ENCODE measurements at places on chromosomes 1 and 21.

GRCh38 chr21:37339552-37339939 lies 27.0 kb upstream of the DYRK1A start:
- DNase-seq = no peak

GRCh38 chr1:67639361-67639760 lies 45.6 kb upstream of the GADD45A start:
- no peak for DNase-seq

DNA sequence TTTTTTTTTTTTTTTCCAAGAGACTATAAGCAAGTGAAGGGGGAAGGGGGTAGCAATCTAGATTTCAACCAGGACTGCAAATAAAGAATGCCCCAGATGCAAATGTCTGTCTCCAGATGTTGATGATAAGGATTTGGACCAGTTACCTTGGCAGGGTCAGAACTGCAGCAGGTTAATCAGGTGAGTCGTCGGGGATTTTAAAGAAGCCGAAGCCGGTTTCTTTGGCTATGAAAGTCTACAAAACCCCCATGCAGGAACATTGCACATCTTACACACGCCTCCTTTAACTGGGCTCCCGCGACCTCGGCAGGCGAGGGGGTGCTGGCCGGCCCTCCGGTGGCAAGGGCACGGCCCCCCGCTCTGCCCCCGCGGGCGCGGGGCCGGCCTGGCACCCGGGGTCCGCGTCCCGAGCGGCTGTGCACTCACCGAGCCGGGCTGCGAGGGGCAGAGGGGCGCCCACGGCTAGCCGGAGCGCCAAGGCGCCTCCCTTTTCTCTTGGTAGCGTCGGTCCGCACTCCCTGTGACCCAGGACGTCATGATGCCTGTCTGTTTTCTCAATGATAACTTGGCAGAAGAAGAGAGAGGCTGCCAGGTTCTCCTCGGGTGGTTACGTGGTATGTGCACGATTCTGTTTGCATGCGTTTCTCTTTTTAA lies 366.3 kb upstream of the ESRRG start:
- peak; percentile 53 for DNase-seq

GRCh38 chr21:39332175-39332574 lies 16.7 kb downstream of the HMGN1 start:
- no peak for DNase-seq

GRCh38 chr1:109919303-109919702 lies 8.7 kb downstream of the CSF1 start:
- no peak for DNase-seq

DNA sequence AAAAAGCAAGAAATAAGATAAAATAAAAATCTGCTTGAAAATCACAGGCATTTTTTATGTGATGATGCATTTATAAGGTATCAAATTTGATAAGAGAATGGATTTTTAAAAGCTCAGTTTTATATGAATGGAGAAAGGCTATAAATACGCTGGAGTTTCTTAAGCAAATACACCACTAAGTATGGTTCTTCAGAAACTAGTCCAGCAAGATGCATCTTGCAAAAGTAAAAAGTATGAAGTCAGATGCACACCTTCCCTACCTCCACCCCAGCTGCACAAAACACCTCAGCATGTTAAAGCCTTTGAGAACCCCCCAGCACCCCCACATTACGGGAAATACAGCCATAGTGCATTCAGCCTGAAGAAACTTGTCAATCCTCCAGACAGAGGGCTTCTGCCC lies 143.1 kb upstream of the PROX1 start:
- DNase-seq = no peak

DNA sequence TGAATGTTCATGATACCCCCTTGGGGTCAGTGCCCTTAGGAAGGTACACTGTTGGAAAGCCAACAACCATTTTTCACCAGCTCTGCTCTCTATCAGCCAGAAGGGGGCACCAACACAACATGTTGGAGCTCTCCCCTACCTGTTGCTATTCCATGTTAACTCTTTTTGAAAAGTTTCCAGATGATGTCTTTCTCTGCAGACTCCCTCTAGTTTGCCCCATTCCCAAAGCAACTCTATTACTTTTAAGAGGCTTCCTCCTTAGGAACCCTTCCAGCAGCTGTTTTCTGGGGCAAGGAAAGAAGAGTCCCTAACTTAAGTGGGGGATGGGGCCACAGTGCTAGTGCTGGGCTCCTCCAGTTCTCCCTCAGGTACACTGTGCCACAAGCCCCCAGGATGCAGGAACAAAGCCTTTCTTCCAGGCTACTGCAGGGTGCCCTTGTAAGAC lies 22.9 kb upstream of the NDC1 start:
- no peak for DNase-seq

DNA sequence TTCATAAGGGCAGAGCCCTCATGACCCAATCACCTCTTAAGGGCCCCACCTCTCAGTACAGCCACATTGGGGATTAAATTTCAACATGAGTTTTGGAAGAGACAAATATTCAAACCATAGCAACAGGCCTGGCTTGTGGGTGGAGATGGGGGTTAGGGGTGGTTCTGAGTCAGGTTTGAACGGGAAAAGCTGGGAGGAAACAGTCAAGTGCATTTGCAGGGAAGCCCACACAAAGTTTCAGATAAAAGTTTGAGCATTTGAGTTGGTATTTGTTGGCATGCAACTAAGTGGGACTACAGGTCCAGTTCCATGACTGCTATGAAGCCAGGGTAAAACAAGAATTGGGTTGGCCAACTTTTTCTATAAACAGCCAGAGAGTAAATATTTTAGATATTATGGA lies 21.0 kb upstream of the PADI2 start:
- DNase-seq = no peak

- no peak for DNase-seq
Measured at GRCh38 chr1:231959225-231959884, 332.8 kb downstream of the DISC1 start.

DNA sequence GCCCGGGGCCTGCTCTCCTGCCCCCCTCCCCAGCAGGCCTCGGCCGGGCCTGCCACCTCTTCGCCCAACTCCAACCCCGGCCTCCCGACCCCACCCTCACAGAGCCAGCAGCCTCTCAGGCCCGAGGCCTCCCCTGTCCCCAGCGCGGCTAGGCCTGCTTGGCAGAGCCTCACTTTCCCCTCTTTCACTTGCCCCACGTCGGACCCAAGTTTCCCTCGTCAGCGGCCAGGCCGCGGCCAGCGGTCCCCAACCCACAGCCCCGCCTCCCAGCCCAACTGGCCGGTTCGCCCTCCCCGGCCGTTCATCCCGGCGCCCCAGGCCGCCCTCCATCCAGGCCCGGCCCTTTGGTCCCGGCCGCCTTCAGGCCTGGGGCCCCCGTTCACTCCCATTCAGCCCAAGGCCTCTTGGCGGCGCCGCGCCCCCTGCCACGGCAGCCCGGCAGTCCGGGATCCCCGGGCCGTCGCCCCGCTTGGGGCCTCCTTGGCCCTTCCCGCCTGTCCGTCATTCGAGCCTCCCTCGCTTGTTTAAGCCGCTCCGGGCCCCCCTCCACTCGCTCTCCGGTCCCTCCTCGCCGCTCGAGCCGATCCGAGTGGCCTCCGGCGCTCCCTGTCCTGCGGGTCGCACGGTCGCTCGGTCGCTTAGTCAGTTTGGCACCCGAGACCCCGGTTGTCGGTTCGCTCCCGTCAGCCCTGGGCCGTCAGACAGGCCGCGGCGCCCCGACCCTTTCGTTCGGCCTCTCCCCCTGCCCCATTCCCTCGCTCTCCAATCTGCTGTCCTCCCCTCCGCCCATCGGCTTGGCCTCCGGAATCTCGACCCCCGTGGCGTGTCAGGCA lies 1.4 kb downstream of the LRRC41 start:
- no peak for DNase-seq

DNA sequence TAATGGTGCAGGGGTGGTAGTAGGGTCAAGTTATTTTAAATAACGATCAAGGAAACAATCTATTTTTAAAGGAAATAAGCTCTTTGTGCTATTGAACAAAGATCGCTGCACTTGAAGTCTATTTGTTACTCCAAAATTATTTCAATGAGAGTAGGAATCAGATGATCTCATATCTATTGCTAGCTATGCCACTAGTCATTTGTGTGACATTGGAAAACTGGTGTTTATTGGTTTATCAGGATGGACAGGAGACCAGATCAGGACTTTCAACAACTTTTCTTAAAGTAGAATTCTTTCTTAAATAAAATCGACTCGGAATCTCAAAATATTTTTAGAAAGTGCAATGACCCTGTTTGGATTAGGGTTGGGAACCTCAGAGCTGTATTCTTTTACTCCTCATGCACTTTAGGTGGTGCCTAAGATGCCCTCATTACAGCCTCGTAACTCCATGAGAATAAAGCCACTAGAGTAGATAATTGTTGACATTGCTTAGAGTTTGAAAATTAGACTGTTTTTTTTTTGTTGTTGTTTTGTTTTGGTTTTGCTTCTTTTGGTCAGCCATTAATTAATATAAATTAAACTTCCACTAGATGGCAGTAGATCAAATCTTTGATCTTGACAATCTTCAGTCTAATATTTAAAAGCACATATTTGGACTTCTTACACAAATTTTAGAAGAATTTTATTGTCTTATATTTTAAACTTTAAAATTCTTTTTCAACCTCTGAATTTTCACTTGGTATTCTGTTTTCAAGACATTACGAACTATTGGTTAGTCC lies 352.4 kb downstream of the USP25 start:
- no peak for DNase-seq

GRCh38 chr1:1092149-1092855 lies 18.2 kb upstream of the RNF223 start:
- no peak for DNase-seq

GRCh38 chr1:77620273-77620672 lies 62.2 kb downstream of the ZZZ3 start:
- DNase-seq = no peak

GRCh38 chr1:168373869-168374268 lies 93.2 kb downstream of the TBX19 start:
- DNase-seq = no peak

DNA sequence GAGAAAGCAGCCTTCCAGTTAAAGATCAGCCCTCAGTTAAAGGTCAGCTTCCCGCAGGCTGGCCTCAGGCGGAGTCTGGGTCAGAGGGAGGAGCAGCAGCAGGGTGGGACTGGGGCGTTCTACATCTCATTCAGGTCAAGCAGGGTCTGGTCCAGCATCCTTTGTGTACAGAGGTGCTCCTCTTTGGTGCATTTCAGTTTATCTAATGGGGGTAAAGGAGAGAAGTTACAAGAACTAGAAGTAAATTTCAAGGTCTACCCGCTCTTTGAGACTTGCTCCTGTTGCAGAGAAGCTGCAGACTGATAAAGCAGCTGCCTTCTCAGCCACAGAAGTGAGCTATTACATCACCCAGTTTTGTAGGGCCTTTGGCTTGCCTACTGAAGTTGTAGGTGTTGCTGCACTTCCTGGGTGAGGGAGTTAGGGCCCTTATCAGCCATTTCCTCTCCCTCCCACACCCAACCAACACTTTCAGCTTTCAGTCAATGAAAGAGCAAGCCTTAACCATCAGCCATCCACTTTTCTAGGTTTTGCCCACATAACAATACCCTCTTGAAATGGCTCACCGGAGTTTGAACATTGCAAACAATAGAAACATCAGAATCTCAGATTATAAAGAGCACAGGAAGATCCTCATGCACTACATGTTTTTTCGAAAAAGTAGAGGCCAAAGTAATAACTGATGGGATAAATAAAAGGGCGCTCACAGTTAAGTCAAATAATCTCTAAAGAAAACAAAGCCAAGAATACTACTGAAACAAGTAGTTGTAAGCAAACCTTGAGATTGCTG lies 2.8 kb upstream of the NUP210L start:
- no peak for DNase-seq

- no peak for DNase-seq
Measured at GRCh38 chr1:25432749-25433388, 2.2 kb downstream of the MACO1 start.

DNA sequence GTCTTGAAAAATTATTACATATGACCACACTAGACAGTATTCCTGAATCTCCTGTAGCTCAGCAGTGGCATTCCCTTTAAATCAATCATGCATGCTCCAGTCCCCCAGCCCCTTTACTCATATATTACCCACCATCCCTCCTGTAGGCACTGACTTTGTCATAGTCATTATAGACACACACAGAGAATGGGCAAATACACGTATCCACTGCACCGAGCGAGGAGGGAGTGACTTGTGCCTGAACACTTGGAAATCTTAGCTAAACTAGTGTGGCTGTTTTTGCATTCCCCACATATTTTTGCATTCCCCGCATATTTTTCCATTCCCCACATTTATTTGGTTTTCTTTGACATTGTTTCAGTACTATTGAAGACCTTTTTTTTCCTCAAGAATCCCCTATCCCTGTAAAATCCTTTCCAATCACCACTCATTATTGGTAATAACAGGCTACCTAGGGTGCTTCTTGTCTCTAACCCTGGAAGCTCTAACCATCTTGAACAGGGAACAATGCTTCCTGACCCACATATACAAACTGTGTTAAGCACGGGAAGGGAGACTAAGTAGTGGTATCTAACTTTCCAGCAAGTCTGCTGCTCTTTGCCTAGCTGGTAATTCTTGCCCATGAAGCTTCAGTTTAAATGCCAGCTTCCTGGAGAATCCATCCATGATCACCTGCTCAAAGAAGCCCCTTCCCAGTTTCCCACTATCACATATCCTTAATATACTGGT lies 534.4 kb upstream of the CAMK1G start:
- DNase-seq = no peak

GRCh38 chr1:79005945-79006344 lies 585 bp downstream of the ADGRL4 start:
- DNase-seq = no peak

GRCh38 chr1:225254676-225255075 lies 173.2 kb downstream of the LBR start:
- no peak for DNase-seq

GRCh38 chr1:207997486-207998268 lies 86.8 kb upstream of the CD34 start:
- DNase-seq = peak; percentile 68

DNA sequence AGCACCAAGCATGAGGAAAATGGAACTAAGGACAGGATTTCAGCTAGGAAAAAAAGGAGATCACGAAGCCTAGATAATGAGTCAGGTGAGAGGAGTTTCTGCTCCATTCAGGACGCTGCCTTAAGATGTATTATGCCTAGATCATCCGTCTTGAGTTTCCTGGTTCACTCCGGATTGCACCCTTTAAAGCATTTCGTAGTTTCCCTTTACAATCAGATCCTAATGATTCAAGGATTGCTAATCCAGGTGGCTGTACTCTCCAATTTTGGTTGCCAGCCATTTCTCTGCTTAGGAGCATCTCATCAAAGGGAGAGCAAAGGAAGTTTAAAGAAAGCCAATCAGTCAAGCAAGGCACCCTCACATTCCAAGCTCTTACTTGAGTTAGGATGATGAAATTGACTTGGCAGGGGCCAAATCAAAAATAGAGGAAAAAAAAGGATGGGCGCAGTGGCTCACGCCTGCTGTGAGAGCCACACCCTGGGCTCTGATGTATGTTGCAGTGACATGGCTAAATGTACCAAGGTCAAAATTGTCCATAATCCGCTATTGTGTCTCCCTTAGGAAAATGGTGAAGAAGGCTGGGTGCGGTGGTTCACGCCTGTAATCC lies 156.9 kb upstream of the SOD1 start:
- DNase-seq = no peak

Data from NCI-H1092 (cell line).